Activated T-helper 1 cell treated with anti-CD3 and anti-CD28 coated beads, Interleukin-2, amount 50 U/mL, for 16 hours (primary cell): ENCODE measurements at places on chromosomes 1 and 21.

DNA sequence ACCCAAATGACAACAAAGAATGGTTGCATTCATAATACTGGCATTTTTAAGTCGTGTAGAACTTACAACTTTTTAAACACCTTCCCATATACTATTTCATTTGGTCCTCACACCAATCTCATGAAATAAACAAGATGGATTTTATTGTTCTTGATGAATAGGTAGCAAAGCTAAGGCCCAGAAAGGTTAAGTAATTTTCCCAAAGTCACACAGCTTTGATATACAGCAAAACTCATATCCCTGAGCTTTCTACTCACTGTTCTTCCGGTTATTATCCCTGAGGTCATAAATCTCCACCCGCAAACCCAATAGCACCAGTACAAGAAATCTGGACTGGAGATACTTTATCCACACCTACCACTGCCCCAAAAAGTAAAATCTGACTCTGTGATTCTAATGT, 186.2 kb downstream of the RUNX1 start:
- no peak for DNase-seq

- DNase-seq: no peak
Observed at GRCh38 chr1:237684236-237684635, 206.5 kb downstream of the ZP4 start.

DNA sequence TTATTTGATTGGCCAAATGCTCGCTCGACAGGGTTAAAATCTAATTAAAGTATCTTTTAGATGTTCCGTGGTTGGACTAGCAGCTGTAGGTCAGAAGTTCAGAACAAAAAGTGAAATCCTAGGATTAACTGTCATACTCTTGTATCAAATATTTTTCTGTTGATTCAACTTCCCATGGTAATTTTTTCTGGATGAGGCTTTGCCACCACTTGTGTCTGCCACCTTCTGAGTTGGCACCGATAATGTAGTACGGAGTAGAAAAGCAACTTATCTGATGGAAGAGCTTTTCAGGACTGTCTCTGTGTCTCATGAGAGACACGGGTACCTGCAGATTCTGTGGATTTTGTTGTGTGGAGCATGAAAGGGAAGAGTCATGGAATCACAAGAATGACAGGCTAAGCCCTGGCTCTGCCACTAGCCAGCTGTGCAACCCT, 44.6 kb upstream of the CNN3 start:
- DNase-seq: no peak

- DNase-seq: no peak
Observed at GRCh38 chr1:117564227-117565075, 41.4 kb upstream of the TENT5C start.

GRCh38 chr1:86062453-86062852, 94.1 kb downstream of the COL24A1 start:
- DNase-seq: no peak

DNA sequence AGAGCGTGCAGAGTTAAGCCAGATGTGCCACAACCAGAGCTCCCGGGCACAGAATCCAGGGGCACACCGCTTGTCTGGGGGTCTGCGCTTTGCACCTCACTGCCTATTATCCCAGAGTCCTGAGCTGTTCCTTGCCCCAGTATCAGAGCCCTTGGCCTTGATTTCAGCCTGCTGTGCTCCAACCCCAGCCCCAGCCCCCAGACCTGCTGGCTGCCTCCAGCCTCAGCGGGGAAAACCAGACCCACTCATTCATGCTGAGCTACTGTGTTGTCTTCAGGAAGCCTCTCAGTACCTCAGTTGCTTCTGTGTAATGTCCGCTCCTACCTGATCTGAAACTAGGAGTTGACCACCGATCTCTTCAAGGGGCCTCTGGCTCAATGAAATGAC, 1.1 kb downstream of the IKBKE start:
- DNase-seq: no peak

GRCh38 chr1:22851517-22851916, 121.1 kb downstream of the LACTBL1 start:
- no peak for DNase-seq

GRCh38 chr1:55650444-55650843, 435.3 kb upstream of the USP24 start:
- DNase-seq: no peak

DNA sequence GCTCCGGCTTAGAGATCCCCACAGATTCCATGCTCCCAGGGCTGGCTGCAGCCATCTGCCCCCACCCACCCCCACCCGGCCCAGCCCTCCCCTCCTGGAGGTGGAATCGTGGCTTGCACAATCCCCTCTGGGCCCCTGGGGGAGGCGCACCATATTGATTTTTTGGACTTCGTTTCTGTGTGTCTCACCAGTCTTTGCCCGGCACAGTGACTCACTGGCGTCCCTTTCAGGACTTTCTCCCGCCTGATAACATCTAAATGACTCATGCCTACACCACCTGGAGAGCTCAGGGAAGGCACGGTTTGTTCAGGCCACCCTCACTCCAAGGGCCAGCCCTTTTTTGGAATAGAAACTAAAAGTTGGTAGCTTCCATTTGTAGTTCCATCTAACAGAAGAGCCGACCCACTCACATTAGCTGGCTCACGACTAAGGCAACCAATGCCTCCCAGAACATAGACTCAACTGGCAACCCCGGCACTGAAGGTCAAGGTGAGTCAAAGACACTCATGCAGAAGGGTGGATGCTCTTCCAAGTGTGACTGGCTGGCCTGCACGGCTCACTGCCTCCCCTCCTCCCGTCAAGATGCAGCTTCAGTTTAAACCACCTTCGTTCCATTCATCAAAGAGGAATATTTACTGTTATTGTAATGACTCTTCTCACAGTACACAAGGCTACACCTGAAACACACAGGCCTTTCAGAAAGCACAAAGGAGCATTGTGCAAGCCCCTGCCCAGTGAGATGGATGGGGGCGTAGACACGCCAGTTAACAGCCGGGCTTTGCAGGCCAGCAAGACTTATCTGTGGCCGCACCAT, 18.1 kb upstream of the ETS2 start:
- DNase-seq: no peak

DNA sequence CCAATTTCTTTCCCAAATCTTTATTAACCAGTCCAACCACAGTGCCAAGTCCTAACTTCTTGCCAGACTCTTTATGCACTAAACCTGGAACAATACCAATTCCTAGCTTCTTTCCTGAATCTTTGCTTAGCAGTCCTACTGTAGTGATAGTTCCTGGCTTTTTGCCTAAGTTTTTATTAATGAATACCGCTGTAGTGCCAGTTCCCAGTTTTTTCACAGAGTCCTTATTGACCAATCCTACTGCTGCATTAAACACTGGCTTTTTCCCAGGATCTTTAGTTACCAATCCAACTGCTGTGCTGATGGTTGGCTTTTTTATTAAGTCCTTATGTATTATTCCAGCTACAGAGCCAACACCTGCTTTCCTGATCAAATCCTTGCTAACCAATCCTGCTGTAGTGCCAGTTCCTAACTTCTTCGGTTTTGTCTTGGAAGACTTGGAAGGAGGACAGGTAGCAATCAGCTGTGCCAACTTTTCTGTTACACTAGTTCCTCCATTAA, 80.8 kb downstream of the ASH1L start:
- no peak for DNase-seq

GRCh38 chr1:204032642-204033235, 40.2 kb upstream of the SOX13 start:
- DNase-seq: no peak

- no peak for DNase-seq
Observed at GRCh38 chr1:231190456-231190855, 28.6 kb downstream of the TRIM67 start.

GRCh38 chr1:221823561-221823960, 81.7 kb upstream of the DUSP10 start:
- no peak for DNase-seq

DNA sequence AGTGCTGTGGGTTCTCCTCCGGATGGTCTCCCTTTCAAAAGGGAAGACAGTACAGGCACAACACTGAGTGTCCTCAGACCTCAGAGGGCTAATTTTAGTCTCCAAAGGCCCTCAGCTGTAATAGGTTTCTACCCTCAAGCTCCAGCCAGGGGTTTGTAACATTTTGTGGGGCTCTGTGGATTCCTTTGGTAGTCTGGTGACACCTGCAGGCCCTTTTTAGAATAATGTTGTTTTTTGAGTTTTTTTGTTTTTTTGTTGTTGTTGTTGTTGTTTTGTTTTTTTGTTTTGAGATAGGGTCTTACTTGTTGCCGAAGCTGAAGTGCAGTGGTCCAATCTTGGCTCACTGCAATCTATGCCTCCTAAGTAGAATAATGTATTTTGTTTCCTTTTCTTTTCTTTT, 15.0 kb upstream of the TMEM201 start:
- DNase-seq: no peak

GRCh38 chr1:202244841-202245261, 51.3 kb downstream of the LGR6 start:
- no peak for DNase-seq

- DNase-seq: no peak
Observed at GRCh38 chr1:204357551-204358490, 1.9 kb downstream of the PLEKHA6 start.

DNA sequence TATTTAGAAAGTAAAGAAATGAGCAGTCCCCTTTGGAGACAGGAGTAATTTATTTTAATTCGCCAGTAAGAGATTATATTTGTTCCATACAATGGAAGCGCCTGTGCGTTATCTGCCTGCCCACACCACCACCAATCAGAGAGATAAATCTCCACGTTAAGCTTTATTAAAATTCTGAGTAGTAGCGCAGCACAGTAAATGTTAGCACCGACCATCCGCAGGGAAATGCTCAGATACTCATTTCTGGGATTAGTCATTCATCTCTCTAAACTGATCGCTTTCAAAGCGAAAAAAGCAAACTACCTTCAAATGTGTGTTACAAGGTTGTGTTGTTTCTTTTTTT, 1.2 kb downstream of the ETS2 start:
- no peak for DNase-seq

DNA sequence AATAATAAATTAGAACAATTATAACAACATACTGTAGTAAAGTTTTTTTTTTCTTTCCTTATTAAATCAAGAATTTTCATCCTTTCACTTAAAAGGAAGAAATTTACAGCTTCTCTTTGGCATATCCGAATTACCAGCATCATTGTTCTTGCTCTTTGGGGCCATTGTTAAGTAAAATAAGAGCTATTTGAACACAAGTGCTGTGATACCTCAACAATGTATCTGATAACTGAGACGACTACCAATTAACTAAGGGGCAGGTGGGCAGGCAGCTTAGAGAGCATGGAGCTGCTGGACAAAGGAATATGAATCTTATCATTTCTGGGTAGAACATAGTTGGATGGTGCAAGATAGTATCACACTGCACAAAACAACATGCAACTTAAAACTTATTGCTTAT, 719.9 kb upstream of the TMPRSS15 start:
- DNase-seq: no peak

GRCh38 chr1:152107984-152108881, 7.0 kb downstream of the TCHH start:
- DNase-seq: no peak

GRCh38 chr1:907611-908451, 15.9 kb upstream of the SAMD11 start:
- DNase-seq: no peak

GRCh38 chr1:62352387-62352786, 33.2 kb upstream of the KANK4 start:
- no peak for DNase-seq

DNA sequence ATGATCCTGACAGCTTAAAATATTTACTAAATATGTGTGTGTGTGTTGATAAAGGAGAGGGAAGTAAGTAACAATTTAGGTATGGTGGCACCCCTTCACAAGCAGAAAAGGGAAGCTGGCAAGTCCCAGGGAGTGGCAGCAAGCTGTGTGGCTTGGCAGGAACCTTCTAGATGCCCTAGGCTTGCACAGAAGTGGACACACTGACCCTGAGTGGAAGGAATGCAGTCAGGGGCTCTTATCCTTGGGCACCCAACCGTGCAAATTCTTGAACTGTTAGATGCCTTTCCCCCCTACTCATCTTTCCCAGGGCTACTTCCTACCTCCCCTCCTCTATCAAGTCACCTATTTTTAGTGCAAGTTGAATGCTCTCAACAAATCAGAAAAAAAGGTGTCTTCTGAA, 18.9 kb downstream of the ACP6 start:
- DNase-seq: no peak

- no peak for DNase-seq
Observed at GRCh38 chr1:225909477-225909876, 14.6 kb downstream of the PYCR2 start.

GRCh38 chr1:56385314-56385713, 194.0 kb downstream of the PLPP3 start:
- no peak for DNase-seq
